ENCODE measurements at places on chromosomes 3 and 15.

GRCh38 chr3:19348941-19349564, 200.7 kb downstream of the KCNH8 start:
- peak; percentile 14 for DNase-seq

DNA sequence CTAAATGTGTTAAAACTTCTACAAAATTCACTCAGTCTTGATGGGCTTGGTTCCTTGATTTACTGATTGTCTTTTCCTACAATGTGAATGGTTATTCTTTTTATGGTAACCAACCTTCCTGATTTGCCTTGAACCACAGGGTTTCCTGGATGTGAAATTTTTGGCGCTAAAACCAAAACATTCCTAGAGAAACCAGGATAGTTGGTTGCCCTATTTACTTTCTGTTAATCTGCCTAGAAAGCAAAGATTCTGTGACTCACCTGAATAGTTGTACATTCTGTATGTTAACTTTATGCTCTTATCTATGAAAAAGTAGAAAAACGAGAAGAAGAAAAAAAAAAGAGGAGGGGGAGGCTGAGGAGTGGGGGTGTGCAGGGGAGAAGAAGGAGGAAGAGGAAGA, 23.2 kb upstream of the RBP2 start:
- DNase-seq = no peak

- DNase-seq = no peak
Observed at GRCh38 chr3:49616491-49616941, 57.6 kb upstream of the APEH start.

- no peak for DNase-seq
Observed at GRCh38 chr3:72418244-72418643, 430.0 kb downstream of the SHQ1 start.

DNA sequence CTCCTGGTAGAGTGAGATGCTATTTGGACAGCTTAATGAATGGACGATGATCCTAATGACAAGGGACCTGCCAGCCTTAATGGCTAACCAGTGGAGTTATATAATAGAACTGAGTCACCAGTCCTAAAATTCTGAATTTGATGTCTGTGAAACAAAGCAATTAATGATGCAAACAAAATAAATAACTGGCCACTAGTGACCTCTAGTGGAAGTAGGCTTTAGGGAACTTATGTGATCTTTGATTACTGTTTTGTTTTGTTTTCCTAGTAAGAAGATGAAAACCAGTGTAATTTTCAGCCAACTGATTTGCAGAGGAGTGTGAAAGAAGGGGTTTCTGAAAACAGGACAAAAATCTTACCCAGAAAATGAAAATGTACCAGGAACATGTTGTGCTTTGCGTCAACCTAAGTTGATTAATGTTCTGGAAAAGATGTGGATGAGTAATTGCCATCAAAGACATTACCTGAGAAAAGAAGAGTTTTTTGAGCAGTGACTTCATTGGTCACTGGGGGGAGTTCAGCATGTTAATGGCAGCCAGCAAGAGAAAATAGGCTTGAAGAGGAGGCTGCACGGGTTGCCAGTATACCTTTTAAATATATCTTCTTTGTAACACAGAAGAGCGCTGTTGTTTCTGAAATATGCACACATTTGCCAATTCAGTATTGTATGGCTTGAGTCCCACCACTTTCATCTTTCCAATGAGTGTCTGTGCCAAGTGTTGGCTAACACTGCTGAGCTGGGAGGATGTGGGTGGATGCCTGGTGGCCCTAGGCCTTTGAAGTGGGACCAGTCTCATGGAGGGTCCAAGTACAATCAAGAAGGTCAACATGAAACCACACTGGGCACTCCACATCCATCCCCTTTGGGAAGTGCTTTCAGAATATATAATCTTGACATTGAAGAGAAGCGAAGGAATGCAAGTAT, 9.3 kb downstream of the VEPH1 start:
- DNase-seq = no peak

DNA sequence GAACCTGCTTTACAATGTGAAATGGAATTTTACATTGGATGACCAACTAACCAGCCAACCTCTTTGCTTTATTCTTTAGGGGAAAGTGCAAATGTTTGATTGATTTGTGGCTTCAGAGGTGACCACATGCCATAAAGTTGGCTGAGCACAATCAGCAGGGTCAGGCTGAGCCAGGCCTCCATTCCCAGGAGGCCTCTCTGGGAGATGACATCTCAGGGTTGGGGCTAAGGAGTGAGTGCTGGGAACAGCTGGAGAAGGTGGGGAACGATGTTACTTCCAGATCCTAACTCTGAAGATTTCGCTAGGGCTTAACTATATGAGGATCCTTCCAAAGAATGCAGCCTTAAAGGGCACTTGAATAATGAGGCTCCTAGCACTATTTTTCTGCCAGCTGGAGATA, 131.7 kb downstream of the ATP10A start:
- no peak for DNase-seq

DNA sequence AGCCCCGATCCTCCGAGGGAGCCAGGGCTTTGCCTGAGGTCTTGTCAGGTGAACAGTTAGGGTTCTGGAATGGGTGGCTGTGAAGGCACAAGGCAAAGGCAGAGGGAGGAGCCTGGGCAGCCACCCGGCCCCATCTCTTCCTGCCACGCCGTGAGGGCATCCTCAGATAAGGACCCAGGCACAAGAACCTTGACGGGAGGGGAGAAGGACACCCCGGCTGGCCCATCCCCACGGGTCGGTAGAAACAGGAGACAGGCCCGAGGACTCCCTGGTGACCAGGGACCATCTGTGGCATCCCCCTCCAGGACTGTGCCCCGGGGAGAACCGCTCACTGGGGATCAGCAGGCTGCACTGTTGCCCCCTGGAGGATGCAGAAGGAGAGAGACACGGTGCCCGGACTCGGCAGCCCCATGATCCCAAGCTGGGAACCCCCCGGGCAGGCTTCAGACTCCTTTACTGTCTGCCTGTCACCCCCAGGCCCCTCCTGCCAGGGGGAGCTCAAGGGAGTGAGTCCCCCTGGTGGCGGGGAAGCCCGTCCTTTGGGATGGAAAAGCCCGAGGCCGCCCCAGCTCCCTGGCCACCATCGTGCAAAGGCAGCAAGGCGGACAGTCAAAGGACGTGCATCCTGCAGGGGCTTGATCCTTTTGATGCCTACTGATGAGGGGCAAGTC, 12.3 kb upstream of the PCSK6 start:
- DNase-seq = peak; percentile 93

- no peak for DNase-seq
Observed at GRCh38 chr3:42353631-42354030, 56.8 kb downstream of the LYZL4 start.

DNA sequence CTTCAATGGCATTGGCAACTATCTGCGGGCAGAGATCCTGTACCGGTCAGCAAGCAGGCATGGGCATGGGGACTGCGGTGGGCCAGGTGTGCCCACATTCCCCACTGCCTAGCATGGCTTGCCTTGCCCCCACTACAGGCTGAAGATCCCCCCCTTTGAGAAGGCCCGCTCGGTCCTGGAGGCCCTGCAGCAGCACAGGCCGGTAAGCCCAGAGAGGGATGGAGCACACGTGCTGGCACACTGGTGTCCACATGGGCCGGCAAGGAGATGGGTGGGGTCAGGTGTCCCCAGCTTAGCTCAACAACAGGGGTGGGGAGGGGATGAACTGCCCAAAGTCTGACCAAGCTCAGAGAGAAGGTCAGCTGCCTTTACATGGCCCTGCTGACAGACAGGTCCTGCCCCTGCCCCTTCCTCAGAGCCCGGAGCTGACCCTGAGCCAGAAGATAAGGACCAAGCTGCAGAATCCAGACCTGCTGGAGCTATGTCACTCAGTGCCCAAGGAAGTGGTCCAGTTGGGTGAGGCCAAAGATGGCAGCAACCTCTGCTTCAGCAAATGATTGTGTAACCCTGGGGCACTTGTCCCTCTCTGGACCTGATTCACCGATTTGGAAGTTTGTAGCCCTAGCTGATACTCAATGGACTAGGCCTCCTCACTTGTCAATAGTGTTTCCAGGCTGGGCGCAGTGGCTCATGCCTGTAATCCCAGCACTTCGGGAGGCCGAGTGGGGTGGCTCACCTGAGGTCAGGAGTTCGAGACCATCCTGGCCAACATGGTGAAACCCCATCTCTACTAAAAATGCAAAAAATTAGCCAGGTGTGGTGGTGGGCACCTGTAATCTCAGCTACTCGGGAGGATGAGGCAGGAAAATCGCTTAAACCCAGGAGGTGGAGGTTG, 5.6 kb downstream of the NEIL1 start:
- no peak for DNase-seq

DNA sequence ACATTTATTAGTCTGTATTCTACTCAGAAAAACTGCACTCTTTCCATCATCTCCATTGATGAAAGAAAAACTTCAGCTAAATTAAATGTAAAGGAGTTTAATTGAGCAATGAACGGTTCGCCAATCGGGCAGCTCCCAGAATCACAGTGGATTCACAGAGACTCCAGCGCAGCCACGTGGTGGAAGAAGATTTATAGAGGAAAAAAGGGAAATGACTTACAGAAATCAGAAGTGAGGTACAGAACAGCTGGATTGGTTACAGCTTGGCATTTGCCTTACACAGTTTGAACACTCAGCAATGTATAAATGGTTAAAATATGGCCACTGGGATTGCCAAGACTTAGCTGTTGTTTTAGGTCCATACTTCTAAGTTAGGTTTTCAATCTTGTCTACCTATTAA, 2.8 kb upstream of the SUCLG2 start:
- DNase-seq = no peak

- DNase-seq = no peak
Observed at GRCh38 chr3:87006844-87007439, 16.0 kb upstream of the VGLL3 start.

DNA sequence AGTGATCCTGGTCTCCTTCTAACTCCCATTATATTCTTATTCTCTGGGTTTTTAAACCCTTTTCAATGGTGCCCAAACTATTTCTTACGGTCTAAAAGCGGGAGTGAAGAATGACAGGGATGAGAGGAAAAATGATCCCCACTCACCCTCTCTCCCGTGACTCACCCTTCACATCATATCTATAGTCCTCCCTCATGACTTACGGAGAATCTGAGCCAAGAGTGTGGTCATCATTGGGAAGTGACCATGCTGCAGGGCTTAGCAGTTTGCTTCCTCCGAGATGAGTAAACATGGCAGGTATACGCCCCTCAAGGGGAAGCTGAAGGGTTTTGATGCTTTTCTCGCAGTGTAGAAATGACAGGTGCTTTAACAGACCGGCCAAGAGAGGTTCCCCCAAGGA, 274.0 kb downstream of the RYR3 start:
- no peak for DNase-seq

DNA sequence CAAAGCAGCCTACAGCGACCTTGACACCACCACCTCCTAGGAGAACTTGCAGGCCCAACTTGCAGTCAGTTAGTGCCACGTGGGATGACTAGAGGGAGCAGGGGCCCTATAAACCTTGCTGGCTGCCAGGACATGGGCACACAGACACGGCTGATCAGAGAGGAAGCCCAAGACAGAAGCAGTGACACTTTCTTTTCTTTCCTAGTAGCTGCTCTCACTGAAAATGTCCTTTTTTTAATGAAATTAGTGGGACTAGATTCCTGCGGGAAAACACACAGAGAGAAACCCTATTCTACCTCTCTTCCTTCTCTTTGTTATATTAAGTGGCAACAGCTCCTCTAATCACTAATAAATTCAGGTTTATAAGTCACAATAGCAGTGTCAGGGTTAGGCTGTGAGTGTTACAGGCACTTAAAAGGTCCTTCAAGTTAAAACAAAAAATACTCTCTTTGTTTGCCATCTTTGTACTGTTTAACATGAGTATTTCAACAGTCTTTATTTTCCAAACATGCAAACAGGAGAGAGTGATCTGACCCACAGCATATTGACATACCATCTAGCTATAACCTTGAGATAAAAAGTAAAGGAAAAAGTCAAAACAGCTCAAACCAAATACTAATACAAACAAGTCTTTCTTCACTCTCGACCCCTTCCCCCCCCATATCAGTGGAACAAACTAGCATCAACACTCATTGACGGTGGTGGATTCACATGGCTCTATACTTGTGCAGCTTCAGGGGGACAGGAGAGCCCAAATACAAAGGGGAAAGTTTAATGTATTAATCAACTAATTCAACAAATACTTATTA, 2.1 kb upstream of the TMEM212 start:
- DNase-seq = peak; percentile 47

GRCh38 chr15:98823012-98823458, 174.7 kb downstream of the IGF1R start:
- DNase-seq = no peak

- no peak for DNase-seq
Observed at GRCh38 chr3:136380530-136380929, 130.4 kb downstream of the PCCB start.
